Activated T-cell treated with anti-CD3 and anti-CD28 coated beads, Interleukin-2, amount 50 U/mL, for 72 hours (primary cell): ENCODE measurements at places on chromosomes 11 and 22.

GRCh38 chr22:21446827-21447690 is 20.1 kb upstream of the TMEM191C start:
- DNase-seq = no peak

DNA sequence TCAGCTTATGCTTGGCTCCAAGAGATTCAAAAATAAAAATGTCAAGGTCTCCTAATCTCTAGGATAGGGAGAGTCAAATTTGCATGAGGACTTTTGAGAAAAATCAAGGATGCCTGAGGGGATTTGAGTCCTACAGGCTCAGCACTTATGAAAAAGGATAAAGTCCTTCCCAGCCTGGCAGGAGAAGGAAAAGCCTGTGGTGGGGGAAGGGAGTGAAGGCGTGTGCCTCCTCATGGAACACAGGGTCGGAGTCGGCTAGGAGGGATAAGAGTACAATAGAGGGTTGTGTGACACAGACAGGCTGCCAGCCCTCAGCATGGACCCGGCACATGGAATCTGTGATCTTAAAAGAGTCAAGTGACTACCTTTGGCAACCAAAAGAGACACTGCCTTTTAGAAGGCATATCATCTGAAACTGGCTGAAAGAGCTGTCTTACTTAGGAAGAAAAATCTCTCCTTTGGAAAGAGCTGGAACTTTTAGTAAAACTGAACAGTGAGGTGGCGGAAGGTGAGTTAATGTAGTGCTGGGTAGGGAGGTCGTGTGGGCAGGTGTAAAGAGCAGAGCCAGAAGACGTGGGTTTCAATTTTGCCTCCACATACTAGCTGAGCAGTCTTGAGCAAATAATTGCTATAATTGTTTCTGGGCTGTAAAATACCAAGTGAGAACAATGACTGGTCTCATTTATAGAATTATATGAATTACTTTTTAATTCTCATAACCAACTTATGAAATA is 58.8 kb upstream of the RDX start:
- no peak for DNase-seq

GRCh38 chr11:92099183-92099582 is 125.4 kb upstream of the FAT3 start:
- DNase-seq = no peak

DNA sequence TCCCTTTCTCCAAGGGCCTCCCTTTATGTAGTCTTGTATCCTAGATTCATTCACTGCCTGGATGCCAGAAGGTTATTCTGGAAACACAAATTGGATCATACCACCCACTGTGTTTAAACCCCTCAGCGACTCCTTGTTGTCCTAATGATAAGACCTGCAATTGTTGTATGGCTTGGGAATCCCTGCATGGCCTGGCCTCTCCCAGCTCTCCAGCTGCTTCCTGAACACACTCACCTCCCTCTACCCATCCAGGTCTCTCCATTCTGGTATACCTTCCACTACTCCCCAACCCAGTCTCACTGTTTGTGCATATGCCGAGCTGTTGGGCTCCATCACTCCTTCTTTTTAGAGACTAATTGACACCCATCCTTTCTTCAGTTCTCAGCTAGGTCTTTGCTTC is 124.3 kb upstream of the ALX4 start:
- DNase-seq = no peak

GRCh38 chr11:124301548-124301947 is 12.2 kb downstream of the OR8D1 start:
- no peak for DNase-seq

GRCh38 chr11:394034-394857 is at the start of gene PKP3:
Gene PKP3 (plus strand): TSS chr11:394209. CDS start chr11:394293, 84 bp downstream.
- DNase-seq = no peak

- DNase-seq = peak; percentile 53
Observed at GRCh38 chr11:86608251-86608799, 64.1 kb downstream of the ME3 start.

GRCh38 chr22:36422287-36423014 is 34.7 kb upstream of the MYH9 start:
- no peak for DNase-seq

GRCh38 chr11:69444381-69445130 is 36.9 kb upstream of the LINC01488 start:
- no peak for DNase-seq

DNA sequence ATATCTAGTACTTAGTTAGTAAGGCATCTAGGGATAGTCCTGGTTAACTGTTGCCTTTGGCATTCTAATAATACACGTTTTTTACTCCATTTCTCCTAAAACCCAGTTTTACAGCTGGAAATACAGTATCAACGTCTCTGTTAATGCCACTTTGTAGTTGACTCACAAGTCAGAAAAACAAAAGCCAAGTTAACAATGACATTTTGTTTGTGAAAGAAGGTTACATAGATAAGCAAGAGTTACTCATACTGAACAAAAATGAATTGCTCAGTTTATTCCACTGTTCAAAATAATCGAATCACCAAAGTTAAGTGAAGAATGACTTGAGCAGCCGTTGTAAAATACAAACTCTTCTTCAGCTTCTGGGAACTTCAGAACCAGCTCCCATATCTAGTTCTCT is 540.3 kb downstream of the ETS1 start:
- no peak for DNase-seq

- DNase-seq = peak; percentile 12
Observed at GRCh38 chr22:45082795-45083194, 73.0 kb upstream of the PHF21B start.

DNA sequence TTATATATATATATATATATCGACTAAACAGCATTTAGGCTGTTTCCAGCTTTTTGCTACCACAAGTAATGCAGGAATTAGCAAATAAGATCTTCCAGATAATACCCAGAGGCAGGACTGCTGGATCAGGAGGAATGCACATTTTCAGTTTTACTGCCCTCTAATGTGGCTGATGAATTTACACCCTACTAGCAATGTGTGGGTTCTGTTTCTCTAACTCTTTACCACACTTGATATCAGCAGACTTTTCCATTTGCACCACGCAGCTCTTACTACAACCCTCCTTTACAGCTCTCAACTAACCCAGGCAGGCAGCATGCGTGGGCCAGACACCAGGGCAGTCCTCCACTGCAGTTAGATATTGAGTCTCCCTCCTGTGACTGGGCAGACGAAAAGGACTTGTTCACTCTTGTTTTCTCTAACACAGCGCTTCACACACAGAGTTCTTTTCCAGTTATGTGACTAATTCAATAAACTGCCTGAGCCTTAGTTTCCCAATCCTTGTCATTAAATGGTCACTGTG is 67.7 kb downstream of the IGLL5 start:
- DNase-seq = no peak

DNA sequence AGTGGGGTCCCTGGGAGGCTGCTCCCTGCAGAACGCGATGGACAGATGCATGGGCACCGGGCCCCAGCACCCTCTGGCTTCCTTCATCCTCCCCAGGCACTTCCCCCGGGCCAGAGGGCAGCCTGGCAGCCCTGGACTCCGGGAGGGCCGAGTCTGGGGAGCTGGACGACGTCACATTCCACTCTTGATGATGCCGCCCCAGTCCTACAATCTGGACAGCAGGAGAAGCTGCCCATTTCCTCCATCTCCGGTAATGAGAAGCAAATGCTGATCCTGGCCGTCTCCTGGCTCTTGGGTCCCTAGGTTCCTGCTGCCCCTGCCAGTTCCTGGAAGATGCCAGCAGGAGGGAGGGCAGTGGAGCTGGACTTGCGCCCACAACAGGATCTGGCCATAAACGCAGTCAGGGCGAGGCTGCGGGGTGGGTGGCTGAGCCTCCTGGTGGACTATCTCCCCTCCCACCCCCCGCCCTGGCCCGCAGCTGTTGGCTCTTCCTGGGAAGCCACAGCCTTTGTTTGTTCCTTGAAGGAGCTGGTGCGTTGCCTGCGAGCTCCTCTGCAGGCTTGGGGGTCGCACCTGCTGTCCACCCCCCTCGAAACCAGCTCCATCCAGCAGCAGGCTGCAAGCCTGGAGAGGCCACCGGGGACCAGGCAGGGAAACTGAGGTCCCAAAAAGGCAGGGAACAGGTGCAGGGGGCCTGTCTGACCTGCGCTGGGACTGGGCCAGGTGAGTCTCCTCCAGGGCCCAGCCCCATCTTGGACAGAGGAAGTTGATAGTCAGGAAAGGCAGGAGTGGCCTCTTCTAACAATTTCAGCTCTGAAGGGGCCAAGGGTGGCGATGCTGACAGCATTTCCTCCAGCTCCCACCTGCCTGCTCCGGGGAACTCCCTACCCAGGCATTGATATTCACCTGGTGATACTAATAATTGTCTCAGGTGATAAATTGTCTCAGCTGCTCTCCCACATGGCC is 17.9 kb upstream of the MUC6 start:
- no peak for DNase-seq

DNA sequence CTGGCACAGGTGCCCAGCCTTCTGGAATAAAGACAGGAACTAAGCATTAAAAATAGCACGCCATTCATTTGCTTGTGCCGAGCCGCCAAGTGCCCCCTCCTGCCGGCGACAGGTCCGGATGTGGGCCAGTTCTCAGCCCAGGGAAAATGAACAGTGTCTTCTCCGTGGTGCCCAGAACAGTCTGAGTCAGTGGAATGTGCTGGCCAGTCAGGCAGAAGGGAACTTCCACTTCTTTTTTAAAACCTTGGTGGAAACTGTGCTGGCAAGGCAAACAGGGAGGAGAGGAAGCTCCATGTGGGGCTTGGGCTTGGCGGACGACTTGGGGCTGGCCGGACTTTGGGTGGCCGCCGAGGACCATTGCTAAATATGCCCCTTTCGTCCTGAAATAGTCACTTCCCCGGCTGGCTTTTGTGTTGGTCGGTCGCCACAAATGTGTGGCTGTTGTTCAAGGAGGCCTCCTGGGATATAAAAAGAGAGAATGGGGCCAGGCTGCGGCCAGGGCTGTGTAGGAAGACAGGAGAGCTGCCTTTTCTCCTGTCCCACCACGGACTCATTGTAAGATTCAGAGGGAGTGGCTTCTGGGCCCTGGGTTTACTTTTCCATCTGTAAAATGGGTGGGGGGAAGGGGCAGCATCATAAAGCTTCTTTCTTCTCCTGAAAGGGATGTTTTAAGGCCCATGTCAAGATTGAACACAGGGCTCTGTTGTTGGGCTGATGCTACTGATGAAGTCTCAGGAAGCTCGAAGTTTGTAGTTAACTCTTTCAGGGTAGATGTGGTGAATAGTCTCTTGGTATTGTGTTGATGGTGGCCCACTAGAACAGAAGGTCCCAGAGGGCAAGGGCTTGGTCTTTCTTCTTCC is 101.0 kb downstream of the PTPRJ start:
- DNase-seq = no peak

GRCh38 chr22:21449531-21450319 is 17.5 kb upstream of the TMEM191C start:
- no peak for DNase-seq

GRCh38 chr11:69439127-69439526 is 42.3 kb upstream of the LINC01488 start:
- no peak for DNase-seq

DNA sequence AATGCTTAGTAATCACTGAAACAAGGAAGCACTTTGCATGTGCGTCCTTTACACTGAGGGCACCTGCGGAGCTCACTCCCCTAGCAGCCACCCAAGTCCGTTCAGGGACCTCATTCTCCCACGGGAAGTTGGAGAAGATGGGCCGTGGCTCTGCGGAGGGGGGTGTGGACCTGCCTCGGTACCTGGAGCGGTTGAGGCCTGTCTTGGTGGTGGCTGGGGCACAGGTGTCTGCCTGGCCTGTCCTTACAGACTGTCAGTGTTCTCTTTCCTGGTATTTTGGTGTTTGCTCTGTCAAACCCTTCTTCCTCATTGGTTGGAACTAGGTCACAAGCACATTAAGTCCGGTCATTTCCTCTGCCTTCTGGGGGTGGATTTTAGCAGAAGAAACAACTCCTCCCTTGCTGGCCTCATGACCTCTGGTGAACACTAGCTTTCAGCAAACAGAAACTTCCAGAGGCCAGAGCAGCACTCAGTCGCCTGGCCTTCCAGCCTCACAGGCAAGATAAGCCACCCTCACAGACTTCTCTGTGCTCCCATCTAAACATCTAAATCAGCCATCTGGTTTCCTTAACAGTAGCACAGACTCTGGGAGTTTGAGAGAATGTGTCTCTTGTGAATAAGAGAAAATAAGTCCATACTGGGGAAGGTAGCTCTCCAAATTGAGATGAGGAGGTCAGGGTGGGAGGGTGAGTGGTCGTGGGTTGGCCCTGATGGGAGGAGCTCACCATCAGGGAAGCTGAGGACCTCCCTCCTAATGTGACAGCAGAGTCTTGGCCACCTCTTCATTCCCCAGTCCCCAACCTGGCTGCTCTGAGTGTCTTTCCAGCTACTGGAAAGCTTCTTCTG is 8.6 kb downstream of the SNAP29 start:
- no peak for DNase-seq

DNA sequence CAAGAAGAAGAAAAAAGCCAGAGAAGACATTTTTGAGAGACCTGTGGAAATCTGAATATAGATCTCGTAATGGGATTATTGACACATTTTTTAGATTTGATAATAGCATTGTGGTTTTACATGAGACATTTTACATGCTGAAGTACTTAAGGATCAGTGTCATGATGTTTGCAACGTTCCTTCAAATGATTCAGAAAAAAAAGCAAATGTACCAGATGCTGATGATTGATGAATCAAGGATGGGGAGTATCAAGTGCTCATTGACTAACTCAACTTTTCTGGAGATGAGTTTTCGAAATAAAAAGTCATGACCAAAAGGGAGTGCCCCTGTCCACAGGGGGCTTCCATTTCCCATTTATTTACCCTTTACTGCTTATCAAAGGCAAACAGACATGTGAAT is 207.0 kb upstream of the SORL1-AS1 start:
- DNase-seq = no peak

DNA sequence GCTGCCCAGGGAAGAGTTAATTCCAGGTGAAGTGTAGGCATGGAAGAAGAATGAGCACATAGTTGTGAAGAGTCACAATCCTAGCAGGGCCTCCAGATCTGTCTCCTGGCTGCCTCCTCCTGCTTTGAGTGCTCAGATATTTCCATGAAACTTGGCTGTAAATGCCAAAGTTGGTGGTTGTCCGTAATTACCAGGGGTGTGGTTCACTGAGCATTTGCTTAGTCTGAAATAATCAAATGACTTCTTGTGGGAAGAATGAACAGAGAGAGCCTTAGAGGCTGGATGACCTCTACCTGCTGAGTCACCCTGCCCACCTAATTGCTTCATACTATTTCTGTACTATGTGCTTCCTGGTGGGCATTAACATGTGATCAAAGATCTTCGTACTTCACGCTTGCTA is 50.9 kb downstream of the APIP start:
- DNase-seq = no peak

GRCh38 chr11:48005831-48006270 is 25.5 kb downstream of the PTPRJ start:
- peak; percentile 47 for DNase-seq

DNA sequence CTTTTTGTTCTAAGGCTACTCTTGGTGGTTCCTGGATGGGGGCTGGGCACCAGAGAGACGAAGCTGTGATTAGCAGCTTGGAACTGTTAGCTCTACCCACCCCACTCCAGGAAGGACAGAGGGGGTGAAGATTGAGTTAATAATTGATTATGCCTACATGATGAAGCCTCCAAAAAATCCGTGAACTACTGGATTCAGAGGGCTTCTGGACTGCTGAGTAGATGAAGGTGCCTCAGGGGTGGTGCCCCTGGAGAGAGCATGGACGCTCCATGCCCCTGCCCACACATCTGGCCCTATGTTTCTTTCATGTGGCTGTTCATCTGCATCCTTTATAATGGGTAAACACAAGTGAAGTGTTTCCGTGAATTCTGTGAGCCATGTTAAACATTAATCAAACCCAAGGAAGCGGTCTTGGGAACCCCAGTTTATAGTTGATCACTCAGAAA is 47.3 kb upstream of the CYP2D6 start:
- no peak for DNase-seq
